ENCODE measurements at places on chromosomes 2 and 18.

DNA sequence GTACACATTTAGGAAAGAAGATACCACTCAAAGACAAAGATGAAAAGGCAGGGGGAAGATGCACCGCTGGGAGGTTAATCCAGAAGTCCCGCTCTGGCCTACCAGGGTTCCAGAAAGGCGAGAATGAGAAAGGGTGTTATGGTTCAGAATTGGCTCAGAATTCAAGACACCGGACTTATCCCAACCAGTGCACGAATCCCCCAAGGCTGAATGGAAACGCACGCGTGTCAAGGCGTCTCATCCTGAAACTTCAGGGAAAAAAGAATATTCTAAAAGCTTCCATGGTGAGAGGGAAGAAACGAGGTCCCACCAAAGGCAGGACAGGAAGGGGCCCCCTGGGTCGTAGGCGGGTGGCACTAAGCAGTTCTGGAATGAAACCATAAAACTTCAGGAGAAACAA, 71.9 kb downstream of the SLC66A2 start:
- DNase-seq, result no peak

DNA sequence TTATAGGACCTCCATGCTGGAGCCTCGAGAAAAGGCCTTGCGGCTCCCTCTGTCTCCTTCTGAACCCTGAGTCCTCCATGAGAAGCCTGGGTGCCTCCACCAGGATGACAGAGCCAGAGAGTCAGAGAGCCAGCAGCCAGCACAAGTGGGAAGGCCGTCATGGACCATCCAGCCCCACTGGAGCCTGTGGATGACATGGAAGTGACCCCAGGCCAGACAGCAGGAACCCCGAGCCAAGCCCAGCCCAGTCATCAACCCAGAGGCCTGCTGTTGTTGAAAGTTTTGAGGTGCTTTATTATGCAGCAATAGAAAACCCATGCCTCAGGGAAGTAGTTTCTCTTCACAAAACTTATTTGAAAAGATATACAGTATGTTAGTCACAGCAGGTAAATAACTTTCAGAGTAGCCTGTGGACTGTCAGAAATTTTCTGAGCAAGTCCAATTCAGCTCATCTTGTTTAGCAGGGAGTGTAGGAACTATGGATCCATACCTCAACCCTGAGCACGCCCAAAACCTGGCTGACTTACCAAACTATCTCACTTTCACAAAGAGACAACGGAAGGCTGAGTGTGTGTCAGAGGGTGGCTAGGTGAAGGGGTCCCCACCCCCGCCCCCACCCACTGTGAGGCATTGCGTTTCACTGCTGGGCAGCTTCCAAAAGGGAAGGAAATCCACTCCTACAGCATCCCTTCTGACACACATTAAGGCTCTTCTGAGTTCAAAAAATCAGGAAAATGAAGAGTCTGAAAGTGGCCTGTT, 79.9 kb upstream of the NDUFV2 start:
- DNase-seq, result no peak

DNA sequence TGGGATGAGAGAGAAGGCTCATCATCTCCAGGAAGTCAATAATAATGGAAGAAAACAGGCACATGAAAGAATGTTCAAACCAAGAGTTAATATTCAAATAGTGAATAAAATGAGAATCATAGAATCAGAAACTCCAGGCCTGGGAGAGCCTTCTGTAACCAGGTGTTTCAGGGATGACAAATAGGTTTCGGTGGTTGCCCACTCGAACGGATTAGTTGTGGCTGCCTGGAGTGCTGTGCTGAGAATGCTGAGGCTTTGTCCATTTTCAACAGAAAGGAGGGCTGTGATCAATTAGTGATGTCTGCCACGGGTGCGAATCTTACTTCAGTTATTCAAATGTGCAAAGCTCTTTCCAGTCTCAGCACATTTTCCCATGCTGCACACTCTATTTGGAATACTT, 227.3 kb downstream of the INSIG2 start:
- no peak for DNase-seq

DNA sequence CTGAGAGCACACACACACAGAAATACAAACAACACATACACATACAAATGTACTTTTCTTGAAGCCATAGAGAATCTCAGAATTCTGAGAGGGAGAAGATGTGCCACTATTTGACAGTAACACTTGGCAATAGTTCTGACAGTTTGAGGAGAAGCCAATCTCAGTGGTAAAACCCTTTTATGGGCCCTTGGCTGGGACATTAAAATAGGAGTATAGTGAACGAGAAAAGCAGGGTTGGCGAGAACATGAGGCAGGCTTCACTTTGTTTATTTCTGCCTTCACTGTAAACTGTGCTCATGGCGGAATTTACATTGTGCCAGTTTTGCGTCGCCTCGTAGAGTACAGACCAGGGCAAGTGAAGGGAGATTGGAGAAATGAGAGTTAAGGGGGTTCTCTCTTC, 449.4 kb upstream of the POU3F3 start:
- DNase-seq, result no peak

- DNase-seq, result no peak
These were observed 413.8 kb downstream of the RAD51AP2 start for GRCh38 chr2:17104454-17104853.

- no peak for DNase-seq
These were observed 159.2 kb upstream of the RAB12 start for GRCh38 chr18:8450013-8450412.

DNA sequence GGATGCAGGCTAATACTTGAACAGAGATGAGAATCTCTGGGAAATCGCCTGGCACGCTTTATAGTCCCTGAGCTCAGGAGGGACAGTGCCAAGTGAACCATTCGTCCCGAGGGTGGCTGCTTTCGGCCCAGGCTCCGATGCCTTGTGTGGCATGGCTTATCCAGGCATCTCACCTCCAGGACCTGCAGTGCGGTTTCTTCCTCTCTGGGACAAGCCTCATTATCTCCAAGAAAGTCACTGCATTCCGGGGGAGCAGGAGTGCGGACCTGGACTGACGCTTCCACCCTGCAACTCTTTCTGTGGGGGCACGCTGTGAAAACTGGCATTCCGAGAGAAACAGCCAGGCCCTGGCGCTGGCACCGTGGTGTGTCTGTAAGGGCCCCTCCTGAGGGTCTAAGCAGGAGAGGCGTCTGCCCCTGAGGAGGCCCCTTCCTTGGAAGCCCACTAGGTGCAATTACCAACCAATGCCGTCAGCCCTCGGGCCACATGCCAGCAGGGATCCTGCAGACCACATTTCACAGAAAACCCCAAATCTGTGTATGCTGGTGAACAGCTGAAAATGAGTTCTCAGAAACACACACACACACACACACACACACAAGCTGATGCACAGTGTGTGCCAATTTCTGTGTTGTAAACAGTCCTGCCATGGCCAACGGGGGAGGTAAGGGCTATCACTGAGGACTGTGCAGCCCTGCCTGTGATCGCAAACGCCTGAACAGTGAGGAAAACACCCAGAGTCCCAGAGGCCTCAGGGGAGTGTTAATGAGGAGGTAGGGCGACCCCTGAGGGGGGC, 351.9 kb upstream of the SALL3 start:
- DNase-seq, result no peak

DNA sequence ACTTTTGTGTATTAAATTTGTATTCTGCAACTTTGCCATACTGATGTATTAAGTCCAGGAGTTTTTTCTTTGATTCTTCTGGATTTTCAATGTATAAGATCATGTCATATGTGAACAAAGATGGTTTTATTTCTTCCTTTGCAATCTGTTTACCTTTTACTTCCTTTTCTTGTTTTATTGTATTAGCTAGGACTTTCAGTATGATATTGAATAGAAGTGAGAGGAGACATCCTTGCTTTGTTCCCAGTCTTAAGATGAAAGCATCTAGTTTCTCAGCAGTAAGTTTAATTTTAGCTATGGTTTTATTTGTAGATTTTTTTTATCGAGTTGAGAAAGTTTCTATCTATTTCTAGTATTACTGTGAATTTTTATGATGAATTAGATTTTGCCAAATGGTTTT, 25.5 kb downstream of the VRK2 start:
- no peak for DNase-seq

DNA sequence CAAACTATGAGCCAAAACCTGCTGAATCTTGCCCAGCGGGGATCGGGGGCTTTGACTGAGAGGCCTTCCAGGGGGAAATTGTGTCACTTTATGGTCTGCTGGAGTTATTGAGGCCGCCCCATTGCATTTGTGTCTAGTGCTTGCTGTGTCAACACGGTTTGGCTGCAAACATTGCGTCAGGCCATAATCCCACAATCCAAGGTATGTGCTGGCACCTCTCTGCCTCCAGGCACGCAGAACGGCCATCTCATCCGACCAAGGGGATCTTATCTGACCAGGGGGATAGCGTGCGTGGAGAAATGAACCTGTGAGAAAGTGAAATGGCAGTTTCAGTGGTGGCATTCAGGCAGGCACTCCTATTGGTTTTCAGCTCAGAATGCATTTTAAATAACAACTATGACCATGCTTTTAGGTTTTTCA, 18.1 kb upstream of the LYPD6B start:
- no peak for DNase-seq

GRCh38 chr2:37526323-37526722, 145.1 kb downstream of the CDC42EP3 start:
- no peak for DNase-seq

DNA sequence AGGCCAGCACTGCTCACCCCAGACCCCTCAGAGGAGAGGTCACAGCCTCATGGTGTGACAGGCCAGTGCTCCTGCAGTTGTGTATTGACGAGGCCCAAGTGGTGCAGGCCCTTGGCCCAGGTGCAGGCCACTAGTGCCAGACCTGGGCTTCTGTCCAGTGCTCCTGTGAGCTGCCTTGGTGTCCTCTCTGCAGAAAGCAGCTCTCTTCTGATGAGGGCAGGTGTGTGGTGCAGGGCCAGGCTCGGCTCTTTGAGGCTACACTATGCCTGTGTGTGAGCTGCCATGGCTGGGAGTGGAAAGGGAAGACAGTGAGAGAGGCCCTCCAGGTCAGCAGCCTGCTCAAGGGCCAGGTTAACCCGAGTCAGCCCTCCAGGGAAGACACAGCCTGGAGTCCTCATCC, 17.1 kb downstream of the EHD3 start:
- DNase-seq, result no peak

DNA sequence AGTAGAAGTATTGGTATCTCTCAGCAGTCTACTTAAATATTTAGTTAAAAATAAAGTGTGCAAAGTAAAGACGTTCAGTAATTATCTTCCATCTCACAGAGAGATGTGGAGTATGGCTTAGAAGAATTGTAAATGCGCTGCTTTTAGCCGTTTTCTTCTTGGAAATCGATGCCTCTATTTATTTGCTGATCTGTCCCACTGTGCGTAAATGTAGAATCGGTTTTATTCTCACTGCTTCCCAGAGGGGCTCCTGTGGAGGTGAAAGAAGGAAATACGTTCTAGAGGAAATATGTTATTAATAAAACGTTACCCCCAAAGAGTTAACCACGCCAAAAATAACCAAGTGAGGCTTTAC, 1.9 kb downstream of the NPAS2 start:
- DNase-seq, result no peak

- DNase-seq, result no peak
These were observed 146.3 kb upstream of the L3MBTL4 start for GRCh38 chr18:6561016-6561415.

GRCh38 chr2:174771631-174772471, 7.6 kb upstream of the CHRNA1 start:
- DNase-seq, result no peak

GRCh38 chr18:55582325-55582724, 5.7 kb downstream of the TCF4 start:
- DNase-seq, result no peak

DNA sequence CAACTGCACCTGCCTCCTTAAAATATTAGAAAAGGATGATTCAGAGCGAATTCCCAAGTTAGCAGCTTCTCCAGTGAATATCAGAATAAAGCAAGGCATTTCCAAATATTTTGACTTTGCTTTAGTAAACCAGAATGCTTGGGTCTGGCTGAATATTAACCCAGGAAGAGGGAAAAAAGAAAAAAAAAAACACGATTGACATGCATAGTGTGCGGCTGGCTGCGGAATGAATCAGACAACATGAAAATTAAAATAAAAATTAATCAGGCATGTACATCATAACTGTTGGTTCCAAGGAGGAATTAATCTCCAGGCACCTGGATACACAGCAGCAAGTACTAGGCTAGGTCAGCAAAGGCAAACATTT, 105.8 kb upstream of the NCKAP5 start:
- no peak for DNase-seq

DNA sequence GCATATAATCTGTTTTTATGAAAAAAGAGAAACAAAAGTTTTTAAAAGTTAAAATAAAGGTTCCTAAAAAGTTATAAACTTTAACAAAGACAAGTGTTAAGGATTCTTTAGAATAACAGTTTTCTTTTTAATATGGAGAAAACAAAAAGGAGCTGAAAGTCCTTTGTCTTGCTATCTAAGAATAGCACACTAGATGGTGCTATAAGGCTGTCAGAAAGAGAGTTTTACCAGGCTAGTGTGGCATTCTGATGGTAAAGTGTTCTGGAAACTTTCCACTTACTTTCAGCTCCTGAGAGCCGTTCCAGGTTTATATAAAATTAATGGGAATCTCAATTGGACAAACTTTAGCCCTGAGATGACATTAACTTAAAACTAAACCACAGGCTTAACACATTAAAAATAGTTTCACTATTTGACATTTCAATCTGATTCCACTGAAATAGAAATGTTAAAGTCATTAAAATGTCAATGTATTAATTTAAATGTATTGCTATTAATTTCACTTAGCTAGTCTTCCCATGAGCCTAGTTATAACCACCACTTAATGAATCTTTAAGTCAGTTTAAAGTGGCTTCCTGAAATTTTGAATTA, 3.7 kb downstream of the FBXO48 start:
- no peak for DNase-seq

DNA sequence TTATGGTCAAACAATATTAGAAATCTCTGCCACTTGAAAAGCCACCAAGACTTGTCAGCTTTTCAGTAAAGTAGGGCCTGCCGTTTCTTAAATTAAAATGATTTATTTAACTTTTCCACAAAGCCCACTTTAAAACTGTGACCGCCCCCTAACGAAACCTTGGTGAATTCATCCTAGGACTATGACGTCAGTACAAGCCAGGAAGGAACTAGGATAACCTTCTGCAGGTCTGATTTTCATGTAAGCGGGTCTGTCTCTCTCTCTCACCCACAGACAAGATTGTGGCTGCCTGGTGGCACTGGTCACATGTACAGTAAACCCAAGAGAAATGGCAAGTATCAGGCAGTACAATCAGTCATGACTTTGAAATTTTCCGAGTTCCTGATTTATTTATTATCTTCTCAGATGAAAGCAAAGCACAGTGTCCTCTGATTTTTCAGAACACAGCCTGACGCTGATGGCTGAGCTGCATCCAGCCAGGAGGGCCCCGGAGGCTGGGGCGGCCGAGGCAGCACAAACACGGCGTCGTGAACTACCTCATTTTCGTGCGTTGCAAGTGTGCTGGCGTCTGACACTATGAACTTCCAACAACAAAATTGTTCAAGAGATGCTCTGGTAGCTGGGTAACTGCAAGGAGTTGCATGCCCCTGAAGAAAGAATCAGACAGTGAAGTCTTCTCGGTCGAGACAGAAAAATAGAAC, 18.9 kb downstream of the SALL3 start:
- no peak for DNase-seq

- no peak for DNase-seq
These were observed 14.4 kb upstream of the PIK3C3 start for GRCh38 chr18:41940506-41941215.
